ENCODE measurements at places on chromosomes 6 and 20. TPM values are rescaled to one million over a fixed set of nuclear protein-coding genes. Genes with fewer than 3 reads are reported as not detected.

DNA sequence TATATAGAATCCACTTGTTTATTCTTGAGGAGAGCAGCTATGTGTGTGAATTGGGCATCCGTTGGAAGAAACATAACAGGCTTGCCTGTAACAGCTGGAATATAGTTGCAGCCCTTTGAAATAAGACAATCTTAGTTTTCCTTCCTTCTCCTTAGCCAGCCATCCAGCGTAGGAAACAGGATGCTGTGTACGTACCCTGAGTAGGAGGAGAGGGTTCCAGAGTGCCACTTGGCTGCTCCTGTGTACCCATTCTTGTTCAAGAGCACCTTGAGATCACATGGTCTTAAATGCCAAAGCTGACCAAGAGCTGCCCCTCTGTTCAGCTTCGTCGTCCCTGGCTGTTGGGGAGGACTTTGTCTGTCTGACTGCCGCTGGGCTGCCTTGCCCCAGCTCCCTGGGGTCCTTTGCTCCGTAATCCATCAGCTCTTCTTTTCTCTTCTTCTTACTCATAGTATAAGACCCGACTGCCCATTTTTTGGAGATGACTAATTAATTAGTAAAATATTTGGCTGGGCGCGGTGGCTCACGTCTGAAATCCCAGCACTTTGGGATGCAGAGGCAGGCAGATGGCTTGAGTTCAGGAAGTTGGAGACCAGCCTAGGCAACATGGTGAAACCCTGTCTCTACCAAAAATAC is 49.0 kb downstream of the RREB1 start:
- DNase-seq = no peak

- no peak for DNase-seq
These were observed 5.6 kb downstream of the SPATA2 start for GRCh38 chr20:49909499-49910339.

- no peak for DNase-seq
These were observed 129.6 kb downstream of the SULF2 start for GRCh38 chr20:47655635-47656034.

- no peak for DNase-seq
These were observed 476.3 kb downstream of the PRKN start for GRCh38 chr6:162251257-162251656.

GRCh38 chr6:101393829-101394251 is 332 bp downstream of the GRIK2 start:
- DNase-seq = no peak

DNA sequence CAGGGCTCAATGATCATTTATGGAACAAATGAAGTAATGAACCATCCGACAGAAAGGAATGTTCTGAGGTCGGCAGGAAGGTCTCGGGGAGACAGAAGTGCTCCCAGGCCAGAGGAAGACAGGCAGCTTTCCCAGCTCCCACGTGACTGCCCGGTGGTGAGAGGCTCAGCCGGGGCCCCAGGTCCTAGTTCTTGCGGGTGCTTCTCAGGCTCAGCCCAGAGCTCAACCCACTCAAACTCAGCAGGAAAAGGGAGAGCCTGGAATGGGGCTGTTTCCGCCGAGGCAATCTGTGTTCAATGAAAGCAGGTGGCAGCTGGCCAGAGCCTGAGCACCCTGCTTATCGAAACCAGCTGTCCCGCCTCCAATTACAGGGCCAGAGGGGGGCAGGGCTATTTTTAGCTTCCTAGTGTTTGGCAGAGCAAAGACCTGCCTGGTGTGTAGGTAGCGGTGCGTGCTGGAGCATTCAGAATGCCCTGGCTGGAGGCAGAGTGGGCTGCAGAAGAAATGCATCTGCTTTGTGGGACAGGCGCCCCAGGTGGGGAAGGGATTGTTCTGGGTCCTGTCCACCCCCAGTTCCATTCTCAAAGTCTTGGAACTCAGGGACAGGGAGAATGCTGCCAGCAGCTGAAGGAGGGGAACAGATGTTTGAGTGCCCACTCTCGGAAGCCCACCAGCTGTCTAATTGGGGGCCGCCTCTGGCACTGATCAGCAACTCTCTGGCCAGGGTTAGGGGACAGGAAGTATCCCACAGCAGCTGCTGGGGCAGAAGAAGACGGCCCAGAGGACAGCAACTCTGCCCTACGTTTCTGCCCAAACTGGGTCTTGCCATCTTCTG is 145.1 kb downstream of the PREX1 start:
- peak; percentile 85 for DNase-seq

GRCh38 chr20:56171087-56172012 is 77.2 kb upstream of the MC3R start:
- no peak for DNase-seq

DNA sequence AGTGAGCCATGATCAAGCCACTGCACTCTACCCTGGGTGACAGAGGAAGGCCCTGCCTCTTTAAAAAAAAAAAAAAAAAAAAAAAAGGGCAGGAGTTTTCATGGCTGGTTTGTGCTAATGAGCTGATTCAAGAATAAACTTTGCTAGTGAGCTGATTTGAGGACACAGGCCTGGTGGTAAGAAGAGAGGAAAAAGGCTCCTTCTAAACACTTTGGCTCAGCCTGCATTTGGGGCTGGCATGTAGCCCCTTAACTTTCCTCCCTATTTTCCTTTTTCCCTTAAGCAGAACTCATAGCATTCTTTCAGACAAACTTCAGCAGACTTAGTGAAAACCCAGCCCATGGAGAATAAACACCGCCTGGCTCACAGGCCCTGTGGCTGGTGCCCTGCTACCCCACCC is 432.7 kb downstream of the PTPRT start:
- no peak for DNase-seq

GRCh38 chr6:33420491-33421343 is 852 bp downstream of the SYNGAP1 start:
- no peak for DNase-seq

- no peak for DNase-seq
These were observed 12.7 kb upstream of the MCUR1 start for GRCh38 chr6:13827032-13827431.

DNA sequence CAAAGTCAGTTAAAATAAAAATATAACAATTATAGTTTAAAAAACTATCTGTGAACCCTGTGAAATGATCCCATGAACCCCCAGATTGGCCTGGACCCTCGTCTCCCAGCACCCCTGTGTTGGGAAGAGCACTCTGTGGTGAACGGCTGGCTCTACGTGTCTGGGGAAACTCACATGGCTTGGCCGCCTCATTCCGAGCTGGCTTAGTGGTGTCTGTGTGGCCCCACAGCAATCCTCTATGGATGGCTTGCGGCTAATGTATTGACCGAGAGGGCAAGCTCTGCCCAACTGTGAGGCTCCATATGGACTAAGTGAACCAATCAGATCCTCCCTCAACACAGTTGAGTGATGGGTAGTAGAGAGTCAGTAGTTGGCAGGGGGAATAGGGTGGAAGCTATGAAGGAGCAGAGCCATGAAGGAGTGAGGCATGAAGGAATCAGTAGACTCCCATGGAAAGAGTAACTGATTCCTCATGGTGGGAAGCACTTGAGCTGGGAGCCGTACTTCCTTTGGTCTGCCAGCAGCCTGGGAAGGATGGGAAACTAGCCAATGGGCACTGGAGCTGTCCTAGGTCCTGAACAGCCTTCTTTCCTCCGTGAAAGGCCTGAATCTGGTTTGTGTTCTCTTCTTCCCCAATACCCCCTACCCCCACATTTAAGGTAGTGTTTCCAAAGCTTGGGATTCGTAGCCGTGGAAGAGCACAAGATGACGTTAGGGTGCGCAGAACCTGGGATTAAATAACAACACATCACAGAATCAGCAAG is 21.6 kb upstream of the ZNF831 start:
- DNase-seq = no peak

GRCh38 chr20:19298652-19299051 is 86.2 kb downstream of the SLC24A3 start:
- no peak for DNase-seq

- DNase-seq = no peak
These were observed 300.7 kb downstream of the RNGTT start for GRCh38 chr6:88662653-88663174.

DNA sequence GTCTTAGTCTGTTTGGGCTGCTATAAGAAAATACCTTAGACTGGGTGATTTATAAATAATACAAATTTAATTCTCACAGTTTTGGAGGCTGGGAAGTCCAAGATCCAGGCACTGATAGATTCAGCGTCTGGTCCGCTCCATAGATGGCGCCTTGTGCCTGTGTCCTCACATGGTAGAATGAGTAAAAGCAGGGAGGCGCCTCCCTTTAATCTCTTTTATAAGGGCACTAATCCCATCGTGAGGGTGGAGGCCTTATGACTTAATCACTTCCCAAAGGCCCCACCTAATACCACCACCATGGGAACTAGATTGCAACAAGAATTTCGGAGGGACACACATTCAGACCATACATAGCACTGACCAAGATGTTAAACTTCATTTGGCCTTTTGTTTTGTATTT is 91.2 kb upstream of the TMEM181 start:
- DNase-seq = no peak

DNA sequence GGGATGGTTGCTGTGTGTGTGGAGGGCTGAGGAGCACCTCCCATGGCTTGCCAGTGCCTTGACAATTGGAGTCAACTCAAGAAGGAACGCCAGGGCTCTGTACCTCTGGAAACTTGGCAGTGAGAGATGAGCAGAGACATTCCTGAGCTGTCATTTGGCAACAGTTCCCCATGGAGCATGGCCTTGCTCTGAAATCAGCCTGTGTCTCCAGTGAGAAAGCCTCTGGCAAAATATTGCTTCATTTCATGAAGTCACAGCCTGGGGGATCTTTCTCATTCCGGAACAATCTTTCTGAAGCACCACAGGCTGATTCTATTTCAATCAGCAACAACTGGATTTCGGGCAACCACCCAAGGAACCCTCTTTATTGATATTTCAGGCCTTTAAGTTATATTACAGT is 52.2 kb upstream of the FNDC1 start:
- no peak for DNase-seq

GRCh38 chr20:33490023-33490933 is at the start of gene CBFA2T2:
CBFA2T2 (plus strand) TSS chr20:33490096; CDS start chr20:33490268, 172 bp downstream.
- DNase-seq = no peak

DNA sequence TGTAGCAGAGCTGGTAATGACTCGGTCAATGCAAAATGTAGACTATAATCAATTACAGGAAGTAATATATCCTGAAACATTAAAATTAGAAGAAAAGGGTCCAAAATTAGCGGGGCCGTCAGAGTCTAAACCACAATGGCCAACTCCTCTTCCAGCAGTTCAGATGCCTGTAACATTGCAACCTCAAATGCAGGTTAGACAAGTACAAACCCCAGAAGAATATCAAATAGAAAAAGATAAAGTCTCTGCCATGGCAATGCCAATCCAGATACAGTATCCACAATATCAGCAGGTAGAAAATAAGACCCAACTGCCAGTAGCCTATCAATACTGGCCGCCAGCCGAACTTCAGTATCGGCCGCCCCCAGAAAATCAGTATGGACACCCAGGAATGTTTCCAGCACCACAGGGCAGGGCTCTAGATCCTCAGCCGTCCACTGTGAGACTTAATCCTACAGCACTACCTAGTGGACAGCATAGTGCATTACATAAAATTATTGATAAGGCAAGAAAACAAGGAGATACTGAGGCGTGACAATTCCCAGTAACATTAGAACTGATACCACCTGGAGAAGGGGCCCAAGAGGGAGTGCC is 158.4 kb downstream of the GPX5 start:
- no peak for DNase-seq

DNA sequence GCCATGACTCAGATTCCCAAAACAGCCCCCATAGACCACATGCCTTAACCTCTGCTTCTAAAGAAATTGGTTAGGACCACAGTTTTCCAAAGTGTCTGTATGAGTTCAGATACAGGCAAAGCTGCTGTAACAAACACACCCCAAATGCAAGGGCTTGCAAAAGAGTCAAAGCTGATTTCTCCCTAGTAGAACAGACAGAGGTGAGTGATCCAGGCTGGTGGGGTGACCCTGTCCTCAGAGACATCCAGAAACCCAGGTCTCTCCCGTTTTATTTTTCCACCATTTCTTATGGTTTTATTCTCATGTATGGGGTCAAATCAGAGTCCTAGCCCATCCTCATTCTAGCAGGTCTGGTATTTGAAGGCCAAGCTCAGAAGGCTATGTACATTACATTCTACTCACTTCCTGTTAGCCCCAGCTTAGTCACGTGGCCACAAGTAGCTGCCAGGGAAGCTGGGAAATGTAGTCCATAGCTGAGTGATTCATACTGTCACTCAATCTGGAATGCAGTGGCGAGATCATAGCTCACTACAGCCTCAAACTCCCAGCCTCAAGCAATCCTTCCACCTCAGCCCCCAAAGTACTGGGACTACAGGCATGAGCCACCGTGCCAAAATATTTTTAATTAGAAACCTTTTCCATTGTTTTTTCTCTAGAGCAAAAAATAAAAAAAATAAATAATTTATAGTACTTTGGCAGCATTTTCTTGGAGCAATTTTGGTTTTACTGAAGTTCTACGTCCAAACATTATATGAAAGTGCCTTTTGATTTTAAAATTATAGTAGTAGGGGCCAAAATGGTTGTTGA is 175.2 kb downstream of the ZMYND8 start:
- no peak for DNase-seq

- DNase-seq = no peak
These were observed 4.1 kb upstream of the SPAG4 start for GRCh38 chr20:35611482-35611881.

The CD40 gene
- polyA plus RNA-seq = 6.5 TPM

The LAMP5 gene
- 7.2 TPM for polyA plus RNA-seq

The SRSF12 gene
- 14.4 TPM for polyA plus RNA-seq

The RING1 gene
- 55.4 TPM for polyA plus RNA-seq

The MEP1A gene
- not detected for polyA plus RNA-seq

The MTG2 gene
- 35.4 TPM for polyA plus RNA-seq
